Stimulated activated CD8-positive, alpha-beta memory T cell treated with anti-CD3 and anti-CD28 coated beads, Interleukin-7, amount 100 ng/mL, for 1 hour (primary cell): ENCODE measurements at places on chromosomes 1 and 21.

DNA sequence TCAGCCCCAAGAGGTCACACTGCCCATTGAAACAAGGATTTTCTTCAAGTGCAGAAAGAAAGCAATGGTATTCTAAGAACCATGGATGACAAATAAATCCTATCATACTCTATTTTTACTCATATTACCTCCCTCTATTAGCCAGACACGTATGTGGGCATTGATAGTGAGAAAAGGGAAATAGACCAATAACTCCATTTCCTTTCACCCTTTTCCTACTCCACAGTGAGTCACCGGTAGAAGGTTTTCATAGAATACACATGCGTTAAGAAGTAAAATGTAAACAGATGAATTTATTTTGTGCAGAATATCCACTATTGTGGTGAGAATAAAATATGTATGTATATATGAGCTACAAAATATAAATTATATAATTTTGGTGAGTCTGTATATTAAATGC, 568.9 kb upstream of the ADGRL4 start:
- DNase-seq, result no peak

- no peak for DNase-seq
These were observed 45.9 kb downstream of the STXBP3 start for GRCh38 chr1:108792420-108792819.

GRCh38 chr1:187961895-187962294, 1133.1 kb downstream of the PLA2G4A start:
- no peak for DNase-seq

GRCh38 chr1:242002510-242002909, 3.6 kb upstream of the MAP1LC3C start:
- no peak for DNase-seq

- no peak for DNase-seq
These were observed 36.2 kb downstream of the TLR5 start for GRCh38 chr1:223106856-223107255.

DNA sequence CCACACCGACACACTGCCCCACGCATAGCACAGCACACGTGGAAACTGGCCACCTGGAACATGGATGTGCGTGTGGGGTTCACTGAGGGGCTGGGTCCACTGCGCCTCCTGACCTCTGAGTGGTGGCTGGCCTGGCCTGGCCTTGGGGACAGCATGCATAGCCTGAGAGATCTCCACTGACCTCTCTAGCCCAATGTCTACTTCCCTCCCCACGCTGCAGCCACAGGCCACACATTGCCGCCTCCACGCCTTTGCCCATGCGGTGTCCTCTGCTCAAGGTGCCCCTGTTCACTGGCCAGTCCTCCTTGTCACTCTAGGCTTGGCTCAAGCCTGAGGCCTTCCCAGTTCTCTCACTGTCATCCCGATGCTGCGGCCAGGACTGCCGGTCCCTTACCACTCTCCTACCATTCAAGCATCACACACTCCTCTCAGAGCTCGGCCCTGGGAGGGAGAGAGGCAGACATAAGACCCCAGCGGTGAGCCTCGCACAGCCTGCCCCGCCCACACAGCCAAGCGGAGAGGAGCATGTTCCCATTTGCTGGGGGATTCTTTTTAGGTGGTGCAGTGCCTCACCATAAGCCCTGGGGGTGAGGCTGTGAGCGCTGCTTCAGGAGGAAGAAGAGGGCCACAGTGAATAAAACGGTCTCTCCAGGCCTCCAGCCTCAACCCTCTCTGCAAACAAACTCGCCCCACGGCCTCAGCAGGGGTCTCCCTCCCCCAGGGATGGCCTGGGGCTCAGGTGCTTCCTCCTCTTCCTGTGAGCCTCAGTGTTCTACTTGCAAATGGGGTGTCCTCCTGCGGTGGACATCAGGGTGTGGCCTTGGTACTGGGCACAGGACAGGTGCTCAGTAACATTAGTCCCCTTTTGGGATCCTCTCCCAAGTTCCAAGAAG, 80.8 kb downstream of the DMRTB1 start:
- DNase-seq, result no peak

DNA sequence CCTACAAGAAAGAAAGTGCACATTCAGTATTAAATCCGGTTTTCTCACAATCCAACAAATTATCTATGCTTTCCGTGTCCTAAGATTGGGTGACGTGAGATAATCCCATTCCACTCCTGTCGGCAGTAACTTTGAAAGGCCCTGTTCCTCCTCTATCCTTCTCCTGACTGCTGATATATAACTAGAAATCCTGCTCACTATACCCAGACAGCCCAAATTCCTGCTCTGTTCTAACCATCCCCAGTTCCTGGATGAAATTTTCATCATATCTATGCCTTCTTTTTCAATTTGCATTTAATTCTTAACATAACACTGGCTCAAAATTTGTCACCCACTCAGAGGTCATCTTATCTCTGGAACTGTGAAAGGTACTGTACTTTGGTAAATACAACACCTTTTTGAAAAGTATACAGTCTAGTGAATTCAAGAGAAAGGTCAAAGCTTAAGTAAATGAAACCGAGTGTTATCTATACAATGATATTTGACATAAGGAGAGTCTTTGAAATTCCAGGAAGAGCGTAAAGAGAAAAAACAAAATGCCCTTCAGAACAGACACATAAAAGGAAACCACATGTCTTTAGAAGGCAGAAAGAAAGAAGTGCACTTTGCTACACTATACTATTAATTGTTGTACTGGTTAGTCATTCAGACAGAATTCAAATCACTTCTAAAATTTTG, 200.5 kb upstream of the NEGR1 start:
- DNase-seq, result no peak

DNA sequence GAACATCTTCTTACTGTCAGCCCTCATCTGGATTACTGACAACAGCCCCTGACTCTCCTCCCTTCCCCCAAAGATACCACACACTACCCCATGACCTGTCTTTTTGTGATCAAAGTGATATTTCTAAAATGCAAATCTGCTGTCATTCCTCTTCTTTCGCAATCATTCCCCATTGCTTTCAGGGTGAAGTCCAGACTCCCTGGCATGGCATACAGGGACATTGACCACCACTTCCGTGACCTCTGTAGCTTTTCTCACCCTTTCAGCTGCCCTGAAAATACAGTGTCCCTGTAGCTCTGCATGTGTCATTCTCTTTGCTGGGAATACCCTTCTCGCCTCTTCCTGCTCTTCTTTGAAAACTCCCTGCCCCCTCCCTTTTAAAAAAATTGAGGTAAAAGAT, 4.1 kb downstream of the SERINC2 start:
- no peak for DNase-seq

DNA sequence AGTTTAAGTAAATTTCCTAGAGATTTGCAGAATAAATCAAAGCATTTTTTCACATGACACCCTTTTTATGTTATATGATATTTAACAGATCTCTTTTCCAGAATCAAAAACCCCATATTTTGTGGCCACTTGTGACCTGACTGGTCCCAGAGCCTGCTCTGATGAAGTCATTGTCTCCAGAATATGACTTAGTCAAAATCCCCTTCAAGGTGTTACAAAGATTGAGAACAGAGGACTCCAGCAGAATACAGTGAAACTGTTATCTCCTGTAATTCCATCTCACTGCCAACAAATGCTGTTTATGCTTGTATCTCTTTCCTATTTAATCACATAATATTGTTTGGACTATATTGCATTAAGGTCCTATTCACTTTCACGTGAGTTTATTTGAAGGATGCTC, 25.6 kb downstream of the RGS1 start:
- no peak for DNase-seq

GRCh38 chr1:34320053-34320669, 143.5 kb downstream of the C1orf94 start:
- no peak for DNase-seq

DNA sequence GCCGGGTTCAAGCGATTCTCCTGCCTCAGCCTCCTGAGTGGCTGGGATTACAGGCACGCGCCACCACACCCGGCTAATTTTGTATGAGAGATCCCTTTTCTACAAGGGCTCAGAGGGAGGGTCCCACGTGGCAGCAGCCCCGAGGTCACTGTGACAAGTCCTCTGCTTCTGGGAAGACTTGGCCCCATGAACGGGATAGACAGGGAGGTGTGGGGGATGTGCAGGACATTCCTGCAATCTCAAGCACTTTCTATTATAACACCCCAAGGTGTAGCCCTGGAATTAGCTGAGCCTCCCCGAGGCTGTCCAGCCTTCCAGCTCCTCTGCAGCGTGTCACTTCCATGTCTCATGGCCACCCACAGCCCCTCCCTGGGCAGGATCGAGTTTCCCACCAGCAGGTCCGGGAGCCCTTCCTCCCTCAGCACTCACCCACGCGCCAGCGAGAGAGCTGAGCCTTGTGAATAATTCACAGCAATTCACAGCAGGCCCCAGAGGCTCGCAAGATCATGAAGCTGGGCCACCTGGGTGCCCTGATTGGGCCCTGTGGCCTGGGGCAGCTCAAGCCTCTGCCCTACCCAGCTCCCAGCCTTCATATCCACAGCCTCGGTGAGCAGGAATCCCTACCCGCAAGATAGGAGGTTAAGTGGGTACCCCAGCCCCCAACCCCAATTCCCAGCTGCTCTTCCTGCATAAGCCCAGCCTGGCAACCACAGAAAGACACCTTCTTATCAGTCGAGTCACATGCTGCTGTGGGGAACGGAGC, 22.8 kb upstream of the RNU1-4 start:
- DNase-seq, result no peak

DNA sequence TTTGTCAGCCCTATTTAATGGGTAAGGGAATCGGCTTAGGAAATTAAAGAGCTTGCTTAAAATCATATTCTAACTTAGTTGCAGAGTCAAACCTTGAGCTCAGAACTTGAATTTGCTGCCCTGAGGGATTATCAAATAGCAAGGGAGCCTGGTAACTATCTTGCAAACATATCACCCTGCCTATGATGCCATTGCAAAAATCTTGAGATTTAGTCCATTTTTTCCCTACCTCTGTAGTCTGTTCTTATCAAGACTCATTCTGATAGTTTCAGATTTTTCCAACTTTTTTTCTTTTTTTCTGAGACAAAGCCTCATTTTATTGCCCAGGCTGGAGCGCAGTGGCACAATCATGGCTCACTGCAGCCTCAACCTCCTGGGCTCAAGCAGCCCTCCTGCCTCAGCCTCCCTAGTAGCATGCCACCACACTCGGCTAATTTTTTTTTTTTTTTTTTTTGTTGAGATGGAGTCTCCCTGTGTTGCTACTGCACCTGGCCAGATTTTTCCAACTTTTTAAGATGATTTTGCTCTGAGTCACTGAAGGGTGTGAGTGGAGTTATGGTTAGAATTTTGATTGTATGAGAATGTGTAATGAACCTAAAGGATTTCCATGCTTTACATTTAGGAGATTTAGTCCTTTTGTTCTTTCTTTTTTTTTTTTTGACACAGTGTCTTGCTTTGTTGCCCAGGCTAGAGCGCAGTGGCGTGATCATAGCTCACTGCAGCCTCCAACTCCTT, 12.2 kb downstream of the SARS1 start:
- DNase-seq, result no peak

DNA sequence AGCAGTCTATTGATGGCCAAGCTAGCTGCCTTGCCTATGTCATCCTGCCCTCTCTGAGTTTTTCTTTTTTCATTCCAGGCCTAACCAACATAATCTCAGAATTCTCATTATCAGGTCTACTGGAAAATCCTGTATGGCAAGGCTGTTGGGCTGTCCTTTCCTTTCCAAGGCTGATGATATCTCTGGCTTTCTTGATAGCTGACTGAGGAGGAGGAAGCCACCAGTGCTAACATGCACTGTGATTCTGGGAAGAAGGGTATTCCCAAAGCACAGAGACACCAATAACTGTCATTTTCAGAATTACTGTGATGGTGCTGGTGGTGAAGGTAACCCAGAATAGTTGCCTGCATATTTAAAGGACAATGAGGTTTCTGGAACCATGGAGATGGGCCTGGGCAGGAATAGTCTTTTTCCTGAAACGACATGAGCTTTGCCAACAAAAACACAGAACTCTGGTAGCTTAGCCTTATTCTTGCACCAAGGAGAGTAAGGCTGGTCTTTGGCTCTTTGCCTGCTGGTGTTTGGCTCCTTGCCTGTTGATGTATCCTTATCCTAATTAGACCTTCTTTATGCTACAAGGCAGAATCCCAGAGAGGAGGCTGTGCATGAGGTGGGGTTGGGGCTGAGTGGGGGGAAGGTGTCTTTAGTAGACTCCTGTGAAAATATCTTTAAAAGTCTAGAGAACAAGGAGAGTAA, 157.4 kb downstream of the TNFSF18 start:
- DNase-seq, result no peak

- DNase-seq, result no peak
These were observed 299 bp upstream of the PROX1 start for GRCh38 chr1:213987422-213987926.
